Right lung (tissue), 10 donors: ENCODE measurements at places on chromosomes 3 and 15.

DNA sequence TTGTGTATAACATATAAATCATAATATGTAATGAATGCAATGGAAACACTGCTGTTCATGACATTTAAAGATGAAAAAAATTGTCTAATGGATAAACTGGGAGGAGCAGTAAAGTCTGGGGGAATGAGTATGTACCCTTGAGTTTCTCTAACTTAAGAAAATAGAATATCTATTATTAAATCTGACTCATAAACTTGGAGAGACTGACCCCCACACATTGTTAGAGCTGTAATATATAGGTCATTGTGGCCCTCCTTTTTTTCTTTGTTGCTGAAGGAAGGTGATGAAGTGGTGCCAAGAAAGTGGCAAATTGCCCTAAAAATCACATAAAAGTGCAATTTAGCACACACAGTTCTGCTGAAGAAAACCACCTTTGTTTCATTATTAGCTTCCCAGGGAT lies 389.8 kb upstream of the RARB start:
- DNase-seq: no peak

GRCh38 chr15:45714590-45715488 lies 80.0 kb downstream of the SQOR start:
- peak; percentile 61 for DNase-seq

DNA sequence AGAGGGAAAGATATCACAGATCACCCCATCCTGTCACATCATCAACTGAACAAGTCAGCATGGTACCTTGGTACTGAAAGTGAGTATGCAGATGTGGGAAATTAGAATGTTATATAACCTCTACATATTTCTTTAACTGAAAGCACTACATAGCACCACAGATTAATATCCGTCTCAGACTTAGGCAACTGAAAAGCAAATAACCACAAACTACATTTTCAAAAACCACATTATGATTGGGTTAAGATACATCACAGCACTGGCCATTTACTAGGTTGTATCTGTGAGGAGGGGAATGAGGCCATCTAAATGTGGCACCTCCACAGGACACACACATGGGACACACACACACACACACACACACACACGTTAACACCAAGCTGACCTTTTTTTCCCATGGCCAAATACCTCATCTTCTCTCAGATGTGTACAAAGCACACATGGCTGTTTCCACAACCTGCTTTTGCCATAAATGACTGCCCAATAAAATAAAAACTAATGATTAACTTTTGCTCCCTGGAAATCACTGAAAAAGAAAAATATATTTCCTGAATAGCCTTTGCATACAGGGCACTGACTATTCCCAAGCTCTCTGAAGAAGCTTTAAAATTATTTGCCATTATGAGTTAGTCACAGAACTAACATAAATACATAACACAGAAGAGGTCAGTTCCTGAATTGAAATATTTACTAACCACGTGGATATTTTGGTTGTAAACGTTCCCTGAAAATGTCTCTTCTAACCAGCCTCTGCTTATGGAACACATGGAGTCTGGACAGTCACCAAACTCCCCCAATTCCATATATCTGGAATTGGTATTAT lies 60.1 kb downstream of the SUMF1 start:
- no peak for DNase-seq

- DNase-seq: no peak
Observed at GRCh38 chr3:123048480-123049237, 18.2 kb upstream of the PDIA5 start.

- peak; percentile 42 for DNase-seq
Observed at GRCh38 chr3:197222937-197223370, 75.5 kb downstream of the DLG1 start.

- no peak for DNase-seq
Observed at GRCh38 chr3:165635791-165636683, 201.2 kb downstream of the BCHE start.

DNA sequence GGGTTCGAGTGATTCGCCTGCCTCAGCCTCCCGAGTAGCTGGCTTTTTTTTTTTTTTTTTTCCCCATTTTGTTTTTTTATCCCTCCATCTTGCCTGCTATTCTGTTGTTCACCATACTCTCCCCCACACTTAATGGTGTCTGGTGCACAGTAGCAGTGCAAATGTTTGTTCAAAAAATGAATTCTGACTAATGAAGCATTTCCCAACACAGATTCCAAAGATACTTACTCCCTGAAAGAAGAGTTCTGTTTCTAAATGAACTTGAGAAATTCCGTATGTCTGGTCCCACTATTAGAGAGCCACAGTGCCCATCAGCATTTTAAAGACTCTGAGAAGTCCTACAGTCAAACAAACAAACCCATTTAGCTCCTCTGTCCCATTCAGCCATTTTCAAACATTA lies 9.5 kb downstream of the EDEM1 start:
- DNase-seq: no peak

- DNase-seq: peak; percentile 29
Observed at GRCh38 chr15:36501063-36501678, 78.3 kb upstream of the CDIN1 start.

GRCh38 chr15:42619656-42620371 lies 44.4 kb downstream of the STARD9 start:
- no peak for DNase-seq

GRCh38 chr3:56468184-56469106 lies at the start of gene ERC2:
ERC2 (minus strand) TSS chr3:56468467.
- no peak for DNase-seq

GRCh38 chr3:156181509-156181908 lies 61.1 kb downstream of the KCNAB1 start:
- no peak for DNase-seq

- no peak for DNase-seq
Observed at GRCh38 chr15:58492661-58493397, 61.0 kb downstream of the LIPC start.

- DNase-seq: peak; percentile 35
Observed at GRCh38 chr15:61090386-61091288, 138.5 kb downstream of the RORA start.

GRCh38 chr15:33046329-33046728 lies 148.2 kb downstream of the FMN1 start:
- DNase-seq: no peak

DNA sequence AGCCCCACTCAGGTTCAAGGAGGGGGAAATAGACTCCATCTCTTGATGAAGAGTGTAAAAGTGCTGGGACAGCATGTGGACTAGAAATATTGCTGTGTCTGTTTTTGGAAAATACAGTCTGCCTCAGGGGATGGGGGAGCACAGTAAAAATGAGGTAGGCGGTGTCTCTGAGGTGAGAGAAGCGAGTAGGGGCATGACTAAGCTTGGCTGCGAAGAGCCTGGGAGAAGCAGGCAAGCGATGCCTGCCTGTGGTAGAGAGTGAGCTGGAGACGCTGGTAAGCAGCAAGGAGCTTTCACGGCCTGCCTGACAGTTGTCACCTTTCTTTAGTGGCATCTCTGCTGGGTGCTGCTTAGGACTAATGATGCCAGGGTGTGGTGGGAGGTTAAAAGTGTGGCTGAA lies 49.0 kb upstream of the DCLK3 start:
- DNase-seq: no peak

- DNase-seq: no peak
Observed at GRCh38 chr3:135213822-135214221, 418.8 kb downstream of the EPHB1 start.

GRCh38 chr3:180036092-180036670 lies 556 bp downstream of the PEX5L start:
- DNase-seq: no peak

GRCh38 chr3:71120012-71120411 lies 463.5 kb downstream of the FOXP1 start:
- no peak for DNase-seq
